ENCODE measurements at places on chromosomes 4 and X.

GRCh38 chrX:12223650-12224049 is 85.4 kb downstream of the FRMPD4 start:
- no peak for DNase-seq

GRCh38 chr4:56857601-56858309 is 36.3 kb upstream of the SPINK2 start:
- no peak for DNase-seq

GRCh38 chr4:5889002-5889696 is 3.7 kb downstream of the CRMP1 start:
- DNase-seq, result peak; percentile 16

GRCh38 chr4:80196259-80196921 is 913 bp upstream of the PRDM8 start:
- DNase-seq, result no peak

GRCh38 chrX:129581904-129582303 is 41.8 kb downstream of the OCRL start:
- DNase-seq, result no peak

GRCh38 chrX:84335121-84335520 is 147.1 kb upstream of the RPS6KA6 start:
- peak; percentile 75 for DNase-seq

GRCh38 chr4:86840858-86841257 is 8.3 kb downstream of the SLC10A6 start:
- no peak for DNase-seq

GRCh38 chr4:182648766-182649165 is 268.4 kb downstream of the DCTD start:
- DNase-seq, result no peak

GRCh38 chr4:98150092-98150761 is 7.0 kb upstream of the STPG2 start:
- no peak for DNase-seq

DNA sequence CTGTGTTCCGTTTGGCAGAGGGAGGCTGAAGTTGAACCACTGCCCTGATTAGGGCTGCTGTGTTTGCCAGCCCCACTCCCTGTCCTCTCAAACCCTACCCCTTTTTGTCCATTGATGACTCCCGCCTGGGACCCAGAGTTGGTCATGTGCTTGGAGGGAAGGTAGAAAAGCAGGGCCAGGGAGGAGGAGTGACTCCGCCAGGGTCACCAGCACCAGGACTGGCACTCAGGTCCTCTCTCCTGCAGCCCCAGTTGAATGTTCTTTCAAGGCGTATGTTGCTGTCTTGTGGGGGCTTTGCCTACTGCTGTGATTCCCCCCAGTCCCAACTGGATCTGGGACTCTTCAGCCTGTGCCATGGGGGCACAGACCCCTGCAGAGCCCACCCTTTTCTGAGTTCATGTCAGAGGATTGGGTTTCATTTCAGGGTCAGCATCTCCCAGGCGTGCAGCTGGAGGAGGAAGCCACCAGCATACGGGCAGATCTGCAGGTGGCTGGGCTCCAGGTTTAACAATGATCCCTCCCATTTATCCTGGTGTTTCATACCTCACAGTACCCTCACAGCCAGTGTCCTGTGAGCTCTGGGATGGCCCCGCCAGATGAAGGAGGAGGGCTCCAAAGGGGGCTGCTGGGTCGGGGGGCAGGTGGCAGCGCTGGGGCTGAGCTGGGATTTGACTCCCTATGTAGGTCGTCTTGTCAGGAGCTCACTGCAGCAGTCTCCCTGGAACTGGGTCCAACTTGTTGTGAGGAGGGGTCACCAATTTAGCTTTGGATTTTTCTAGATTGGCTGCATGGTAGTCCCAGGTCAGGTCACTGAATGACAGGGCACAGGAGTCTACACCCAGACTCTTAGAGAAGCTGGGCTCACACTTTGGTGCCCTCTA is 55.7 kb downstream of the MSX1 start:
- DNase-seq, result no peak

- no peak for DNase-seq
These were observed 284.9 kb downstream of the IL15 start for GRCh38 chr4:141921293-141921692.

DNA sequence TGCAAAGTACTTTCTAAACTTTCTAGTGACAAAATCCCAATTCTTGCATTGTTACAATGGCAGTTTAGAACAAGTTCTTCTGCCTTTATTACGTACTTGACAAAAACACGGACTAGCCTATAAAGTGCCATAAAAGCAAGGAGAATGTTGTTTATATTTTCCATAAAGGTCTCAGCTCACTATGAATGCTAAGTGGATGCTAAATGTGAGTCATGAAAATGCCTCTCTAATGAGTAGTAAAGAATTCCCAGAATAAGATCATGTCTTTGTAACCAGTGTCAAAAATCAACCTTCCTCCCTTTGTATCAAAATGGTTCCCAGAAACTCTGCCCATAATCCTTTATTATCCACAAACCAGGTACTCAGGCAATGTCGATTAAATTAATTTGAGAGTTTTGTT is 539.8 kb upstream of the SLIT2 start:
- no peak for DNase-seq

DNA sequence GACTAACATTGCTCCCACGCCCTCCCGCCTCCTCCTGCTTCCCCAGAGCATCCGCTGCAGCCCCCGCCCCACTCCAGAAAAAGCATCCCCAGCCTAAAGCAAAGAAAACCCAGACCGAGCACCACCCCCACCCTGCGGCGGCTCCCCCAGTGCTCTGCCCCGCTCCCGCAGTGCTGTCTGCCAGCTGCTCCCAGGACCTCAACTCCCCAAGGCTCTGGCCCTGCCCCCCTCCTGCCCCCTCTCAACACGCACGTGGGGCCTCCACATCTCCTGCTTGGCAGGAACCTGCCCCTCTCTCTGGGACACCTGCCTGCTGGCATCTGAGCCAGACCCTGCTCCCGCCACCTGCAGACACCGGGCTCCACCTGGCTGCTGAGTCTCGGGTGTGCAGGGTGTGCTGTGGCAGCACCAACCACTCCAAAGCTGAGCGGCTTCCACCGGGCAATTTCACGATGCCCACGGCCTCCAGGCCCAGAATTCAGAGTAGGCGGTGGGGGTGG is 79.4 kb downstream of the FAM53A start:
- peak; percentile 49 for DNase-seq

DNA sequence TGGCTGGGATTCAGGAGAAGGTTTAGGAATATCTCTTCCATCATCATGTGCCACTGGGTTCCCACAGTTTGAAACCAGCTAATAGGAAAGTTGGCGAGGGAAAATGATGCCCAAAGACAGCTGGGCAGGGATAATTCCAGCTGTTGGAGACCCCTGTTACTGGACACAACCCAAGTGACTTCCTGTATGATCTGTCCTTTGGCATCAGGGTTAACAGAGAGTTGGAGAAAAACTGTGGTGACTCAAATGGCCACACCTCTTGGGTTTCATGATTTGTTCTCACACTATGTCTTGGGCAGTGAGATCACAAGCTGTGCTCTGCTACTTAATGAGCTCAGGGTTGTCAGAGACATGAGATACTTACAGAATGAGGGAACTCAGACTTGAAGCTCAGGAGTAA is 3.8 kb downstream of the FGF16 start:
- DNase-seq, result no peak

GRCh38 chr4:62161446-62161845 is 961.3 kb downstream of the ADGRL3 start:
- DNase-seq, result no peak

GRCh38 chrX:47170861-47171692 is 22.6 kb upstream of the UBA1 start:
- DNase-seq, result no peak
